Stimulated activated CD4-positive, alpha-beta T cell treated with anti-CD3 and anti-CD28 coated beads, Interleukin-4, amount 100 ng/mL, for 24 hours (primary cell): ENCODE measurements at places on chromosomes 2 and 18.

GRCh38 chr2:215380699-215381098 is 55.2 kb downstream of the FN1 start:
- DNase-seq, result no peak

- DNase-seq, result no peak
Measured at GRCh38 chr2:43792653-43793052, 18.8 kb downstream of the DYNC2LI1 start.

- no peak for DNase-seq
Measured at GRCh38 chr18:13211534-13211933, 7.0 kb upstream of the LDLRAD4 start.

DNA sequence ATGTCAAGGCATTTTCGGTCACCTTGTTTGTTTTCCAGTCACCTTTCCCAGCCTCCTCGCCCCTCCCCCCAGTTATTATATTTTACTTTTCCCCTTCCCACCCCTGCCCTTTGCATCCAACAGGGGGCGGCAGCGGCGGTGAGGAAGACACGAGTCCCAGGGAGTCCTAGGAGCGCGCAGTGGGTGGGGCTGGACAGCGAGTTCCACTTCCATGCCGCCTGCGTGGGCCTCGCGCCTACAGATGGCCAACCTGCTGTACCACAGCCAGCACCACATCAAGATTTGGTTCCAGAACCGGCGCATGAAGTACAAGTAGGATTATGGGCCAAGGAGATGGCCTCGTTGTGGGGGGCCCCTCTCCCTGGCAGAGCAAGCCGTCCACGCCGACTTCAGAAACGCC is 37.2 kb upstream of the EVA1A start:
- DNase-seq, result no peak

DNA sequence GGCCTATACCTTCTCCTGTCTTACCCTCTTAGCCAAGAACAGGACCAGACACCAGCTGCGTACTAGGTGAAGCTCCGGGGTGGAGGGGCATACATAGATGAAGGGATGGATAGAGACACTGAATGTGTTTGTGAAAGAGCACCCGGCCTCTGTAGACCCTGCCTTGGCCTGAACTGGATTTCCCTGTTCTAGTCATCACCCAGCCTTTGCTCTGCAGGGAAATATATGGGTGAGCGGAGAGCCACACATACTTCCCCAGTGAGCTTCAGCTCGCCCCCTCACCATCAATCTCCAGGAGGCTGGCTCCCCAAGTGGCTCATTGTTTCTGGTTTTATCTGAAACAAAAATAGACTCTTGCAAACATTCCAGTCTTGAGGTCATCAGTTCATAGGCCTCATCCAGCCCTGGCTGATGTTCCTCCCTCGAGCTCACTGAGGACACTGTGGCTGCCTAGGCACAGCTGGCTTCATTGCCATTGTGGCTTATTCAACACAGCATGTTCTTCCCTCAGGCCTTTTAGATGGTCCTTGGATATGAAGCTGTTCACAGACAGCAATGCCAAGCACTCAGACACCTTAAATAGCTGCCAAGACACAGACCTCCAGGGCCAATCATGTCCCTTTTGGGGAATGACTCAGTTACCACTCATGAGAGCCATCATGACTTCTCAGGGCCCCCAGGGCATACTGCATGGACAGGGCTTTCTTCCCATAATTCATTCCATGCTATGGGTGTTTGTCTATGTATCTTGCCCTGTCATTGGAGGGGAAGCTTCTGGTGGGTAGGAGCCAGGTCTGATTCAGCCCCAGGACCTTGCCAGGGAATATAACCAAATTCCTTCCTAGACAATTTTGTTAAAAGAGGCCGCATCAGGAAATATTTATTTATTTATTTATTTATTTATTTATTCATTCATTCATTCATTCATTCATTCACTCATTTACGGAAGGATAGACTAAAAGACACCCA is 82.4 kb downstream of the TTC32 start:
- DNase-seq, result no peak

- DNase-seq, result no peak
Measured at GRCh38 chr18:52442686-52443085, 102.7 kb downstream of the DCC start.

DNA sequence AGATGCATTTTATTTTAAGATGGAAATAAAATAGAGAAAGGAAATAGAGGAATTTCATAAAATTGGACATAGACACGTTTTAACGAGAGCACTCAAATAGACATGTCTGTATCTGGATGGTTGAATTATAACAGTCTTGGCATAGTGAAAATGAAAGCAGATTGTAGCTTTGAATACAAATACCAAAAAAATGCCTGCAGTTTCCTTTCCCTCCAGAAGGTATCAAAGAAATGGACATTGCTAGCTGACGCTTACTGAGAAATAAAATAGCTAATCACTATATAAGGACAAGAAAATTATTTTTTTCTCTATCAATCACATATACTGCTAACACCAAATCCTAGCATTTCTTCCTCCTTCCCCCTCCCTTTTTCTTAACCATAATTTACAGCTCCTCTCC is 11.4 kb upstream of the MAPRE2 start:
- DNase-seq, result no peak

GRCh38 chr18:62183578-62184195 is 3.2 kb downstream of the PIGN start:
- peak; percentile 60 for DNase-seq

GRCh38 chr2:224157655-224158054 is 118.6 kb upstream of the SERPINE2 start:
- no peak for DNase-seq

DNA sequence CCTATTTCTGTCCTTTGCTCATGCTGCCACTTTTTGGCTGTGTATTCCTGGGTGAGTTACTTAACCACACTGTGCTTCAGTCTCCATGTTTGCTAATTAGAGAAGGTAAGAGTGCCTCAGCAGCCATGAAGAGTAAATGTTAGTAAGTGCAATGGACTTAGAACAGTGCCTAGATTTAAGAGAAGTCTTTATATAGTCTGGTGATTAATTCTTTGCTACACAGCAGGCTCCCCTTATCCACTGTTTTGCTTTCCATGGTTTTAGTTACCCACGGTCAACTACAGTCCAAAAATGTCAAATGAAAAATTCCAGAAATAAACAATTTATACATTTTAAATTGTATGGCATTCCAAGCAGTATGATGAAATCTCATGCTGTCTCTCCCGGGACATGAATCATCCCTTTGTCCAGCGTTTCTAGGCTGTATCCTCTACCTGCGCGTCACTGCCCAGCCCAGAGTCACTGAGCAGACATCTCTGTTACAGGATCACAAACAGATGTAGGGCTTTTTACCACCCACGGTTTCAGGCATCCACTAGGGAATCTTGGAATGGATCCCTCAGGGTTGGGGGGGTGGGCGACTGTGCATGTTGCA is 91.0 kb downstream of the CTIF start:
- no peak for DNase-seq

DNA sequence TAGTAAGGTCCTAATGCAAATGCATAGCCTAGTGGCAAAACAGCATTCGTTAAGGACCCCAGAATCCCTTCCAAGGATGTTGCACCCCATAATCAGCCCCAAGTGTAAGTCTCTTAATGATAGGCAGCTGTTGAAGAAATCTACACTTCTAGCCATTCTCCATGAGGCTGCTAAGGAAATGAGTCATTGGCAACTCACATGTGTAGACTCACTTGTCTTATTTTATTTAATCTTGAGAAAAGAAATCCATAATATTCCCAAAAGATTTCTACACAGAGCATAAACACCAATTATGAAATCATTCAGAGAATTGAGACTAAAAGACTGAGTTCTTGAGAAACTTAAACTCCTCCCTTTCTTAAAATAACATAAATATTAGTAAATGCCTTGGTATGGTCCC is 52.4 kb downstream of the AKAIN1 start:
- no peak for DNase-seq

GRCh38 chr2:166384774-166385173 is 9.0 kb upstream of the SCN9A start:
- no peak for DNase-seq

DNA sequence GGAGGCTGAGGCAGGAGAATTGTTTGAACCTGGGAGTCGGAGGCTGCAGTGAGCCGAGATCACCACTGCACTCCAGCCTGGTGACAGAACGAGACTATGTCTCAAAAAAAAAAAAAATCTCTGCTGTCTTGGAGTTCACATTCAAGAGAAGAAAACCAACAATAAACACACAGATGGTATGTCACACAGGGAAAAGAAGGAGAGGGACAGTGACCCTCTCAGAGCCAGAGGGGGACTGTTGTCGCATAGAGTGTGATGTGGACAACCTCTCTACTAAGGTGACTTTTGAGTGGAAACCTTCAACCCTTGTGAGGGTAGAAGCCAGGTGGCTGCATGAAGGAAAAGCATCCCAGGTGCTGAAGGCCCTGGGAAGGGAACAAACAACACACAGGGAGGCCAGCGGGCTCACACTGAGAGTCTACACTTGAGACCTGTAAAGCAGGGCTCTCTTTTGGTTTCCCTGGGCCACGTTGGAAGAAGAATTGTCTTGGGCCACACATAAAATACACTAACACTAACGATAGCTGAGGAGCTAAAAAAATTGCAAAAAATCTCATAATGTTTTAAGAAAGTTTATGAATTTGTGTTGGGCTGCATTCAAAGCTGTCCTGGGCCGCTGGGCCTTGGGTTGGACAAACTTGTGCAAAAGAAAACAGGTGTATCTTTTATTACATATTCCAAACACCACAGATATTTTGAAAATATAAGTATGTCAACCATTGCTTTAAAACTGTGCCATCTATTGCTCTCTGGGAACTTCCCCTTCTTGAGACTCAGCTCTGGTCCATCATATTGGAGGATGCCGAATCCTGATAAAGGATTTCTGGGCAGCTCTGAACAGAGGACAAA is 136.0 kb downstream of the DDX1 start:
- DNase-seq, result no peak

DNA sequence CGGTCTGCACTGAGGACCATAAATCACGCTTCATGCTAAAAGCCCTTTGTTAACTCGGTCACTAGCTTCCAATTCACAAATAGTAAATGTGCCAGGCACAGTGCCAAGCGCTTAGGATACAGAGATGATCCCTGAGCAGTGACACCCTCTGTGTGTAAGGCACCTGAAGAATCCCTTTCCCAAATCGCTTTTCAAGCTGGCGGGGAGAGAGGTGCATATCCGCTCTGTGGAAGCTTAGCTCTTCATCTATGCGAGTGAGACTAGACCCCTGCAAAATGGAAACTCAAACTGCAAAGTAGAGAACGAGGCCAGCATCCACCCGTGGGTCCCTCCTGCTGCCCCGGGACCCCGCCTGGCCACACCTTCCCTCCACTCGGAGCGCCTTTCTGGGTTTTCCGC is 2.4 kb downstream of the PIEZO2 start:
- no peak for DNase-seq

- no peak for DNase-seq
Measured at GRCh38 chr2:19297716-19298115, 60.7 kb downstream of the OSR1 start.

DNA sequence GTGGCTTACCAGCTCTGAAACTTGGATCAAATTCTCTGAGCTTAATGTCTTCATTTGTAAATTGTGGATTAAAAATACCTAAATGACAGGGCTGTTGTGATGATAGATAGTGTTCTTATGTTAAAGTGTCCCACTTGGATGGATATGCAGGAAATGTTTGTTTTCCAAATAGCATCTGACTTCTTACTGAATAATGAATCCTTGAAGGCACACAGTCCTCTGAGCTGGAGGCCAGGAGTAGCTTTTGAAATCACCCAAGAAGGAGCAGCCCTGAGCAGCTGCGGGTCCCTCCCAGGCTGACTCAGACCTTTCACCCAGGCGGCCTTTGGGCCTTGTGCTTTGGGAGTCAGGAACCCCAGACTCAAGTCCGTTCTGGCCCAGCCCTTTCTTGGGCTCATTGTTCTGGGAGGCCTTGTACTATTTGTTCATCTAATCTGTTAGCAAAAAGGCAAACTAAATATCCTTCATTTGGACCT is 173.0 kb upstream of the GATA6 start:
- DNase-seq, result no peak

DNA sequence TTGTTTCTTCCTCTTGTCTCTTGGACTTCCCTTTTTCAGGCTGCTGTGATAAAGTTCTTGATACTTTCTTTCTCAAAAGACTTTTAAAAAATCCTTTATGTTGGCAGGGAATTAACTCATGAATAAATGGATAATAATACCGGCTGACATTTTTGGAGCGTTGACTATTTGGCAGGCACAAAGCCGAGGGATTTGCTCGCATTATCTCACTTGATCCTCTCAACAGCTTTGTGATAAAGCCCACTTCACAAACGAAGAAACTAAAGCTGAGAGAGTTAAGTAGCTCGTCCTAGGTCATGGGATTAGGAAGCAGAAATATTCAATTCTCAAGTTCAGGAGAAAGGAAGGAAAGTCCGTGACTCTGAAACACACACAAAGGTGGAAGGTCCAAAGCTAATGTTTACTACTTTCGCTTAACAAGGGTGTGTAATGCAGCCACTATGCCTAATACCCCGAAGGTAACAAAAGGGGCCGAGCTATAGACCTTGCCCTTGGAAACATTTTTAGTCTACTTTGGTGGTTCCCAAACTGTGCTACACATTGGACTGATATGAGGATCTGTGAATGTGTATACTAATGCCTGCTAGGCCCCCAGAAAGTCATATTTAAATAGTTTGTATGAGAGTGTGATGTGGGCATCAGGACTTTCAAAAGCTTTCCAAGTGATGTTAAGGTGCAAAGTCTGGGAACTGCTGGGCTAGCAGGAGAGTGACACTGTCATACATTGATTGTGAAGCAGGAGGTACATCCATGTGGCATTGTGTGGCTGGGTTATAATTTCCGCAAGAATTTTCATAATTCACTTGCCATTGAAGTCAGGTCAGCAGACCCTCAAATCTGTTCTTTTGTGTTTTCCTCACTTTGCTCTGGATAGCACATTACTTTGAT is 508.4 kb downstream of the PLCL1 start:
- DNase-seq, result no peak

DNA sequence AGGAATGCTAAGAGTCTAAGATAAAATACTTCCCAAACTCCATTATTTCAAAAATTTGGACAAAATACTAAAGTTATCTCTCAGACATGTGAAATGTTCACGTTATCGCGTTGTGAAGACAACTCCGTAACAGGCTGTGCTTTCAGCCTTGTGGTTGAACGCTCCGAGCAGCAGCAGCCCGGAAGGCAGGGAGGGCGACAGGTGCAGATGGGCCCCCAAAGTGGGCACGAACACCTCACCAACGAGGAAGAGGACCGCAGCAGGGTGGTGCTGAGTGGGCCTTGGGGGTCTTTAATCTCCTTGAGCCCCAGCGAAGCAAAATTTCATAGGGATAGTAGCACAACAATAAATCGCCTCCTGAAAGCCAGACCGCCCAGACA is 1.0 kb upstream of the FAM110C start:
- no peak for DNase-seq

DNA sequence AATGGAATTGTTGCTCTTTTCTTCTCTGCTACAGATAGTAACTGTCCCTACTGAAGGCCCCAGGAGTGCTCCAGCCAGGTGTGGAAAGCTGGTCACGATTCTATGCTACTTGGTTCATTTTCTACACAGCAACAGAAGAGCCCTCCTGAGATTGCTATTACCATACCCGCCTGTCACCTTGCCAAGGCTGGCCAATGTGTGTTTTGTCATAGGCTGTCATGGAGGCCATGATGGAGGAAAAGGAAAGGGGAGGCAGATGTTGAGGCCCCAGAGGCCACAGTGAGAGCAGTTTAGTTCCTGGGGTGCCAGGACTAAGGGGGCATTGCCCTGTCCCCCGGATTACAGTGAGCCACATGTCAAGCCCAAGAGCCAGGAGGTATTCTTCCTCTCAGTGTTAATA is 952 bp downstream of the ELMOD3 start:
- DNase-seq, result no peak

- no peak for DNase-seq
Measured at GRCh38 chr18:35041815-35042387, 688 bp downstream of the MAPRE2 start.

- DNase-seq, result no peak
Measured at GRCh38 chr2:121816797-121817196, 61.3 kb downstream of the TSN start.
